Stromal cell of bone marrow (primary cell): ENCODE measurements at places on chromosomes 5 and 9.
A peak's percentile ranks its signal among the peaks of the same experiment; 100 is the strongest.

GRCh38 chr9:111176511-111176910 lies 138.2 kb upstream of the LPAR1 start:
- DNase-seq, result no peak

GRCh38 chr5:57715296-57715695 lies 232.7 kb upstream of the ACTBL2 start:
- DNase-seq, result no peak

DNA sequence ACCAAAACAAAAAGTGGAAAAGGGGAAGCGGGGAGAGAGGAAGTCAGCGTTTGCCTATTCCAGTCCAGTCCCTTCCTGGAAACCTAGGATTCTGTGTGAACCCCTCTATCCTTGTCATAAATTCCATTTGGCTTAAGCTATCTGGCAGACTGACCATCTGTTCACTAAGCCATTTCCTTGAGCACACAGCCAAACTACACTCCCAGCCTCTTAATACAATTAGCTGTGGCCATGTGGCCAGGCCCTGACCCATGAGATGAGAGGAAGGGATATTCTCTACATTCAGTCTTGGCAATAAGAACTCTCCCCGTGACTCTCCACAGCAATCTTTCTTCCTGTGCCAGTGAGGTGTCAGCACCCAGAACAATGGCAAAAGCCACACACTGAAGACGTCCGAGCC lies 424.8 kb downstream of the TLE1 start:
- peak; percentile 9 for DNase-seq

DNA sequence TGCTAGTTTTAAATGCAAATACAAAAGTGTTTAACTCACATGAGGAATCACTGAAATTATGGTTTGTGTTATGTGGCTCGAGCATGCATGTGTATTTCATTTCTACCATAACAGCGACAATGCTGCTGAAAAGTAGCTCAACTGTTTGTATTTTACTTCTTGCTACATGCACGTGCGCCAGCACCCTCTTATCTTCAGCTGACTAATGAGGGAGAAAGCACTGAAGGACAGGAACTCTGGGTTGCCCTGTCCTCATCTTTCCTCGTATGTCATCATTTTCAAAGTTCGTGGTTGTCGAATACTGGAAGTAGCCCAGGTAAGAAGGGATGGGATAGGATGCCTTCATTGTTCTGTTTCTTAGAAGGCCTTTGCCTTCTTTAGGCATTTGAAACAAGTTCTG lies 120.3 kb downstream of the SYK start:
- DNase-seq, result no peak
